ENCODE measurements at places on chromosomes 11 and 22.
A peak's percentile ranks its signal among the peaks of the same experiment; 100 is the strongest.

- no peak for DNase-seq
Measured at GRCh38 chr22:33459137-33459536, 401.0 kb upstream of the SYN3 start.

- DNase-seq: no peak
Measured at GRCh38 chr11:637333-637592, 194 bp downstream of the DRD4 start.

- peak; percentile 36 for DNase-seq
Measured at GRCh38 chr11:18050848-18051247, 4.8 kb upstream of the TPH1 start.

GRCh38 chr11:8219257-8220021, 44.2 kb downstream of the LMO1 start:
- peak; percentile 57 for DNase-seq

DNA sequence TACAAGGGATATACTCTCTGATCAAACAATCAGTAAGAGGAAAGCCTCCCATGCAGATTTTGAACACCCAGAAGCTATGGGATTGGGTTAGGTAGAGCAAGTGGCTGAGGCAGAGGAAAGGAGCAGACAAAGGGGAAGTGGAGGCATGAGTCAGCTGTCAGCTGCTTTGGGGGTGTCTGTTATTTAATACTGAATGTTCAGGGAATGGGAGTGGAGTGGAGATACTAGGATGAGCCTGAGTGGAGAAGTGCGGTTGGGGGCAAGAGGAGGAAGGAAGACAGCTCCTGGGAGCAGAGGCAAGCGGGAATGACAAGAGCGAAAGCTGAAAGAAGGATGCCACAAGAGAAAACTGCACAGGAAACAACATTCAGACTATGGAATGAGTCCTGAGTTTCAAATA, 22.7 kb upstream of the TMPRSS5 start:
- peak; percentile 64 for DNase-seq

DNA sequence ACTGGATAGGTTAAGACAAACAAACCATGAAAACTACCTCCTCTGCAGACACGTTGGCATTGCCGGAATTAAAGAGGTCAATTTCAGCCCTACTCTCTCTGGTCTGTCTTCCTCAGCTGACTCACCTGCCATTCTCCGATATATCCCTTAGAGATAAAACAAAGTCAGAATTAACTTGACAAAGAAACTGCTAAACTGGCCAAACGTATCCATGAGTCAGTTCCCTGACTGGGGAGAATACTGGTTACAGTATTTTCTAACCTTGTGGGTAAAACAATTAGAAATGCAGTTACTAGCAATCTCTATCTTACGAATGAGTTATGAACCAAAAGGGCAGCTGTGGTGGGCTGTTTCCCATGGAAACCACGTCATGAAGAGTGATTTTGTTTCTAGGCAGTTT, 96.2 kb downstream of the RDX start:
- DNase-seq: no peak

DNA sequence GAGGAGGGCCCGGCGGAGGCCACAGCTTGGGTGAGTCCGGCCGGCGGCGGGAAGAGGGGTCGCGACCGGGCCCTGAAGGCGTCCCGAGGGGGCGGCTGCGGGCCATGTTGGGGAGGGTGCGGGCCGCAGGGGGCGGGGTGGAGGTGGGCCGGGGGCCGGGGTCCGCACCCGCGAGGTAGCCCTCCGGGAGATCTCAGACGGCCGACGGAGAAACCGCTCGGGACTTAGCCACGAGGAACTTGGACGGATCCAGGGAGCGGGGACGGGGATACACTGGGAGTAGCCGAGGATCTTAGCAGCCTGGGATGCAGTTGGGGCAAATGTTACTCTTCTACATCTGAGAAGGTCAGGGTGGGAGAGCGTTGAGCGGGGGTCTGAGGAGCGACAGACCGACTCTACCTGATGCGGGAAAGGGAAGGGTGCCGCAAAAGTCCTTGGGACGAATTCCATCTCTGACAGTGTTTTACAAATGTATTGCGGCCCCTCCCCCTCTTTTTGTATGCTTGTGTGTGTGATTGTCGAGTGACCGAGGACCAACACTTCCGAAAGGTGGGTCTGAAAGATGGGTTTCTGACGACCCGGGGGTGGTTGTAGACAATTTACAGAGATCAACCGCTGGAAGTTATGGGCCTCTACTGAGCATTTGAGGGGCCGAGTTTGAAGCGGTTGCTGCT, 658 bp downstream of the STIP1 start:
- DNase-seq: peak; percentile 50

DNA sequence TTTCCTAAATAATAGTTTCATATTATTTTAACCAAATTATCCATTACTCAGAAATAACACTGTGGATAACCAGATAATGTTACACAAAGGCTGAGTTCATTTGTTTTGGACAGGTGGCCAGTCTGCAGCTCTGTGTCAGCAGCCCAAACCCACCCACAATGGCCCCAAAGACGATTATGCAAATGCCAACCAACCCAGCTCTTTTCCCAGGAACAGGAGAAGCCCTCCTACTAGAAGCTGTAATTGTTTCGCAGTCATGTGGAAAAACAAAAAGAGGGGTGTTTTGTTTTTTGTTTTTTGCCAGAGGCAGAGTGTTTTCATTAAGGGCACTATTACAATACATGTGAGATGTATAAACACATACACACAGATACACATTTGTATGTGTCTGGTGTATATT, 102.1 kb downstream of the FCHSD2 start:
- no peak for DNase-seq

- DNase-seq: peak; percentile 9
Measured at GRCh38 chr11:18203723-18204122, 31.1 kb downstream of the MRGPRX4 start.

- no peak for DNase-seq
Measured at GRCh38 chr11:45666648-45667642, 1.5 kb upstream of the CHST1 start.

DNA sequence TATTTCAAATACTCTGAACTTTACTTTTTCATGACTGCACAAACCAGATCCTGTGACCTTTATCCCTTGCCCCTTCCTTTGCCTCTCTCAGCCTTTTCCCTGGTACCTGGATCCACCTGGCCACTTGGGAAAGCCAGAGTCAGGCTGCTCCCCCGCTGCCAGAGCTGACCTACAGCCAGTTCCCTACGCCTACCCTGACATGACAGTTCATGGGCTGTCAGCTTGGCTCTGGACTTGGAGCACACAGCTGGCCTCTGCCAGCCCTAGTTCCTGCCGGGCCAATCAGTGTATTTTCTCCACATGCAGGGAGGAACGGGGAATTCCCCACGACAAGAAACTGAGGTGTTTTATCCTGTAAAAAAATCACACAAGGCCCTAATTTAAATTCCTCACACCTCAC, 382.6 kb downstream of the INSC start:
- DNase-seq: no peak
